ENCODE measurements at places on chromosomes 3 and 15. TPM values are rescaled to one million over a fixed set of nuclear protein-coding genes. Genes with fewer than 3 reads are reported as not detected.

SCAANT1 gene
- not detected for total RNA-seq

CAPN3 gene
- 3.5 TPM for total RNA-seq

GABRA5 gene
- total RNA-seq: not detected

CHCHD4 gene
- 30.2 TPM for total RNA-seq

RAB6B gene
- 1.7 TPM for total RNA-seq

GUCA1C gene
- not detected for total RNA-seq

C3orf85 gene
- not detected for total RNA-seq

PLAAT1 gene
- total RNA-seq: not detected

OIP5 gene
- total RNA-seq: 13.6 TPM

LRRC31 gene
- total RNA-seq: not detected

TMEM108 gene
- not detected for total RNA-seq

GXYLT2 gene
- total RNA-seq: 0.11 TPM

TMEM207 gene
- not detected for total RNA-seq

ADGRG7 gene
- 21.2 TPM for total RNA-seq

MTFMT gene
- total RNA-seq: 19.7 TPM

CEMIP gene
- total RNA-seq: not detected

IMPG2 gene
- 0.13 TPM for total RNA-seq

OXTR gene
- 2.0 TPM for total RNA-seq

Measured in activated CD8-positive, alpha-beta T cell treated with anti-CD3 and anti-CD28 coated beads for 36 hours (primary cell).